ENCODE measurements at places on chromosomes 1 and 21.
A peak's percentile ranks its signal among the peaks of the same experiment; 100 is the strongest.

- no peak for DNase-seq
Measured at GRCh38 chr1:184823080-184823479, 68.4 kb upstream of the EDEM3 start.

- DNase-seq: no peak
Measured at GRCh38 chr21:41817877-41818855, 51.3 kb upstream of the RIPK4 start.

DNA sequence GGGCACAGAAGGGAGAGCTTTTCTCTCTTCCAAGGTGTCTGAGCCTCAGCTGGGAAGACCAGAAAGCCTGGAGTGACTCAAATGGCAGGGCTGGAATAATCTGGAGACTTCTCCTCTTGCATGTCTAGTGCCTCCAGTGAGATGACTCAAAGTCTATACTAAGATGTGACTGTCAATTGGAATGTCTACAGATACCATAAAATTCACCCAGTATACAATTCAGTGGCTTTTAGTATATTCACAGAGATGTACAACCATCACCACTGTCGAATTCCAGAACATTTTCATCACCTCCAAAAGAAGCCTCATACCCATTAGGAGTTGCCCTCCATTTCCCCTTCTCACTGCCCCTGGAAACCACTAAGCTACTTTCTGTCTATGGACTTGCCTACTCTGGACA is 47.9 kb upstream of the CNN3 start:
- DNase-seq: no peak

- DNase-seq: peak; percentile 53
Measured at GRCh38 chr1:110880708-110881374, 7.9 kb downstream of the CD53 start.

- no peak for DNase-seq
Measured at GRCh38 chr1:228867951-228868730, 132.9 kb downstream of the RHOU start.

DNA sequence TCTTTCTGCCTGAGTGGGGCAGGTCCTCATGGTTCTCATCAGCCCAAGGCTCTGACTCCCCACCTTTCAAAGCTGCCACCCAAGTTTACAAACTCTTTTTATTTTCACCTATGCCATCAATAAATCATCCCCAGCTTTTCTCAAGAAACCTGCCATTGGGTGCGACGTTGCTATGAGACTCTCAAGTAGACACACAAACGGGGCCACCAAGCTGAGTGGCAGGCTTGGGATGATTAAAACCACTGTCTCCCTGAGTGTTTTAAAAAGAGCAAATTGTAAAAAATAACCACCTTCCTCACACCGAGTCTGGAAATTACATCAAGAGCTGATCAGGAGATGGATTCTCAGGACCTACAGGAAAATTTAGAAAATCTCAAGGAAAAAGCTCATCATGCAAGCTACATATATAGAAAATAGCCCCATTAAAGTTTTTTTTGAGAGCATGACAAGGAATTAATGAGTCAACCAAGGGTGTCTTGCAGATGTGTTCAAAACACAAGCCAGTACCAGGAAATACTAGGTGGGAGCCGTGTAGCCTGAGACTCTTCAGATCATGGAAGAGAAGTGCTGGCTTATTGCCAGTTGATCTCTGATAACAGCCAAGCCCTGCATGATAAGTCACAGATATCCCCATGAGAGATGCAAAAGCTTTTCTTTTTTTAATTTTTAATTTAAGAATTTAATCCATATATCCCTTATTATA is 158.4 kb upstream of the BACE2 start:
- no peak for DNase-seq

DNA sequence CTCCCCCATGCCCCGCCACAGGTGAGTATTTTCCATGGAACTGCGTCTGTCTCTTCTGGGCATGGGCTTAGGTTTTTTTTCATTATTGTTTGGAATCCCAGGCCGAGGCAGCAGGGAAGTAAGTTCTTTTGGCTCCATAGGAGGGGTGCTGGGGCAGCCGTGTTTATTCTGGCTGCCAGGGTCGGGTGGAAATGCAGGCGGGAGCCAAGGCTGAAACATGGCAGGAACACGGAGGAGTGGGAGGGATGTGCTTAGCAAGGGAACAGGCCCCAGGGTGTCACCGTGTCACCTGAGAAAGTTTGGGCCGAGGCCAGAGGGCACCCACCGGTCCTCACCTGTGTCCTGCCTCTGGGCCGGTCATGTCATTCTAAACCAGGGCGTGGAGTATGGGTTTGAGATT is 4.5 kb upstream of the DHRS3 start:
- no peak for DNase-seq

GRCh38 chr1:173267453-173267945 is 60.4 kb upstream of the TNFSF4 start:
- no peak for DNase-seq

GRCh38 chr1:59292562-59292961 is 4.3 kb upstream of the FGGY start:
- no peak for DNase-seq

DNA sequence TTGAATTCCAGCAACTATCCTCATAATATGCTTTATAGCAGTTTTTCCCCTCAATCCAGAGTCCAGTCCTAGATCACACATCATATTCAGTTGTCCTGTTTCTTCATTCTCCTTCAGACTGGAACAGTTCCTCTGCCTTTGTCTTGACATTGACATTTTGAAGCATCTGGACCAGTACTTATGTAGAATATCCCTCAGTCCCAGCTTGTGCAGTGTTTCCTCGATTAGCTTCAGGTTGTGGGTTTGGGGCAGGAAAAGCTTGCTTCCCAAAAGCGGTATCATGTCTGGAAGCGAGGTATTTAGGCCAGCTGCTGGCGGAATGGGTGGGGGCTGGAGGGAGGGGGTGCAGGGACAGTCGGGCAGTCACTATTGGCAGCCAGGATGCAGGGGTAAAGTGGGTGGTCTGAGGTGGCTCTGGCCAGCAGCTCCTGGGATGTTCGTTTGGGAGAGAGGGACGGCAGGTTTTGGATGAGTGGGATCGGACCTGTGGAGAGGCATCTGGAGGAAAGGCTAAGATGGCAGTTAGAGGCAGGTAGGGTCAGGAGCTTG is 6.5 kb downstream of the THEMIS2 start:
- DNase-seq: no peak

- no peak for DNase-seq
Measured at GRCh38 chr21:14630556-14631069, 84.5 kb upstream of the SAMSN1 start.

GRCh38 chr1:60141276-60141675 is 67.7 kb upstream of the C1orf87 start:
- DNase-seq: no peak

- no peak for DNase-seq
Measured at GRCh38 chr1:178092878-178093493, 918 bp upstream of the RASAL2 start.

GRCh38 chr21:15272591-15272990 is 207.8 kb upstream of the NRIP1 start:
- DNase-seq: no peak

GRCh38 chr21:43740497-43741156 is 21.7 kb downstream of the PDXK start:
- DNase-seq: no peak

GRCh38 chr1:109793089-109793485 is 29.4 kb upstream of the EPS8L3 start:
- no peak for DNase-seq

- DNase-seq: peak; percentile 37
Measured at GRCh38 chr1:151992303-151993083, 1.2 kb downstream of the S100A10 start.

DNA sequence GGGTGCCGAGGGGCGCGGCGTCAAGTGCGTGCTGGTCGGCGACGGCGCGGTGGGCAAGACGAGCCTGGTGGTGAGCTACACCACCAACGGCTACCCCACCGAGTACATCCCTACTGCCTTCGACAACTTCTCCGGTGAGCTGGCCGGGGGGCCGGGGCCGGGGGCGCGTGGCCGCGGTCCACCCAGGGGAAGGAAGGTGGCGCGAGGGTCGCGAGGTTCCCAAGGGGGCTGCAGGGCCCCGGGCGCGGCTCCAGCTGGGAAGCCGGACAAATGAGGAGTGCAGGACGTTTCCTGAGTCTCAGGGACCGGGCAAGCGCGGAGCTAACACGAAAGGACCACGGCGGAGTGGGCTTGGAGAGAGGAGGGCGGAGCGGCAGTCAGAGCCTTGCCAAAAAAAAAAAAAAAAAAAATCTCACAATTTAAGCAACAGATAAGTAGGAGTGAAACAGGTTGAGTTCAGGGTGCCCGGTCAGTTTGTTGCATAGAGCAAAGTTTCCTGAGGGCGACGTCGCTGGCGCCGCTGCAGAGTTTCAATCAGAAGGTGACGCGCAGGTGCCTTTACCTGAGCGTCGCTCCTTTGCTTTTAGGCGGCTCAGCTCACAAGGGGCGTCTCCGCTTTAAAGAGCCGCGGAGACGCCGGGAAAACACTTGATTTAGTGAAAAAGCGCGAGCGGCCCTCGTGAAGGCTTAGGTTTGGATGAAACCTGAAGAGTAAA is 750 bp downstream of the RHOU start:
- DNase-seq: peak; percentile 27

DNA sequence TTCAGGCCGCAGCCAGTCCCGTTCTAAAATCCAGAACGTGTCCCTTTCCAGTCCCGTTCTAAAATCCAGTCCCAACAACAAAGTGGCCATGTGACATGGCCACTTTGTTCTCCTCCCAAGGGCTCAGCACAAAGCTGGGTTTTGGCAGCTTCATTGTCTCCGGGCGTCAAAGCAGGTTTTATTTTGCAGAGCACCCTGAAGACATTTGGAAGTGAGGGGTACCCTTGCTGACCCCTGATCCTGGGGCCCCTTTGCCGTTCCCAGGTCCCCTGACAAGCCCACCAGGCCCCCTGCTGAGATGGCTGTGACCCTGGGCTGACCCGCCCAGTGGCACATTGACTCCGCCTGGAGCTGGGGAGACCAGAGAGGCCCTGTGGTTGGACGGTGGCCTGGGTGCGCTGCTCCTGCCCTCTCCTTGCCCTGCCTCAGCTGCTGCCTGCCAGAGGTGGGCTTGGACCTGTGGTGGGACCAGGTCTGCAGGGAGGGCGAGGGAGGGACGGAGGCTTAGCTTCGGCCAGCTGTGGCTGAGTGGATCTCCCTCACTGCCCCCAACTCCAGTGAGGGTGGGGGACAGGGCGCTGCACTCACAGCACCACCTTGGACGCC is 4.3 kb downstream of the PFKL start:
- DNase-seq: no peak

DNA sequence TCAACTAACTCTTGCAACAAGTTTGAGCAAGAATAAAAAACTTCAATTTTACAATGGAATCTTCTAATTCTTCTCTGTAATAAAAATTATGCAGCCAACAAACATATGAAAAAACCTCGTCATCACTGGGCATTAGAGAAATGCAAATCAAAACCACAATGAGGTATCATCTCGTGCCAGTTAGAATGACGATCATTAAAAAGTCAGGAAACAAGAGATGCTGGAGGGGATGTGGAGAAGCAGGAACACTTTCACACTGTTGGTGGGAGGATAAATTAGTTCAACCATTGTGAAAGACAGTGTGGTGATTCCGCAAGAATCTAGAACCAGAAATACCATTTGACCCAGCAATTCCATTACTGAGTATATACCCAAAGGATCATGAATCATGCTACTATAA is 327.5 kb upstream of the LYPLAL1 start:
- no peak for DNase-seq

DNA sequence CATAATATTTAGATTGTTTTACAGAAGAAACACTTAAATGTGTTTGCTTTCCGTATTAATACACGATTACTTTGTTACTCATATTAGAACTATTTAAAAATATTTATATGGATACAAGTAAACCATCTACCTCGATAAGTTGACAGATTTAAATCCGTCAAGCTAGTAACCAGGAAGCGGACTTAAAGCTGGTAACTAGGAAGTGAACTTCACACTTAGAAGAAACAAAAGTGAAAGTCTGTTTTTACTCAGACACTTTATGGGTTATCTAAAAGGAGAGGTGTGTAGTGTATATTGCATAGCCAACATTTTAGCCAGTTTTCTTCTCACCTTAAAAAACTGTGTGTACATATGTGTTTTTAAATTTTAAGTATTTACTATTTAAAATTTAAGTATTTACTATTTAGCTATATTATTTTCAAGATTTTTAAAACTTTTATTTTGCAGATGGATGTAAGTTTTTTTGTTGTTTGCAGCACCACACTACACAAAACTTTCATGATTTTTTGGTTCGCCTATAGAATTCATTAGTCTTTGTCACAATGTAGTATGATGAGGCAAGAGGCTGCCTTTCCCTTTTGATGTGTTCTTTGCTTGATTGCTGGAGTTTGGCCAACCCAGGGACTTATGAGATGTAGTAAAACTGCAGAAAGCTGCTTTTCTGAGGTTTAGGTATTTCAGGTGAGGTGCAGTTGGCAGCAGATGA is 2.7 kb downstream of the USP25 start:
- DNase-seq: no peak

DNA sequence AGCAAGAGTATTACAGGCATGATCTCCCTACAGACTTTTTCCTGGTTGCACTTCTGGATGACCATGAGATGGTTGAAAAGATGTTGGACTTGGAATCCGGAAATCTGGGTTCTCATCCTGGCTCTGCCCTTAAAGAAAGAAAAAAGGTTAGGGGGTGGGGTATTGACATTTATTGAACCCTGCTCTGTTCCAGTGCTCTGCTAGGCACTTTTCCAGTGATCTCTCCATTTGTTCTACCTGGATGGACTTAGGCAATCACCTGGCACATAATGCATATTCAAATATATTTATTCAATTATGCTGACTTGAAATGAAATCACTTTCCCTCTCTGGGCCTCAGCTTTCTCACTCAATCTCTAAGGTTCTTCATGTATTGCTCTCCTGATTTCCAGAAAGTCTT is 101.0 kb upstream of the NFIA start:
- DNase-seq: no peak

GRCh38 chr1:65258106-65258505 is 51.2 kb upstream of the DNAJC6 start:
- DNase-seq: no peak

- no peak for DNase-seq
Measured at GRCh38 chr1:86471291-86471690, 2.6 kb downstream of the CLCA1 start.

DNA sequence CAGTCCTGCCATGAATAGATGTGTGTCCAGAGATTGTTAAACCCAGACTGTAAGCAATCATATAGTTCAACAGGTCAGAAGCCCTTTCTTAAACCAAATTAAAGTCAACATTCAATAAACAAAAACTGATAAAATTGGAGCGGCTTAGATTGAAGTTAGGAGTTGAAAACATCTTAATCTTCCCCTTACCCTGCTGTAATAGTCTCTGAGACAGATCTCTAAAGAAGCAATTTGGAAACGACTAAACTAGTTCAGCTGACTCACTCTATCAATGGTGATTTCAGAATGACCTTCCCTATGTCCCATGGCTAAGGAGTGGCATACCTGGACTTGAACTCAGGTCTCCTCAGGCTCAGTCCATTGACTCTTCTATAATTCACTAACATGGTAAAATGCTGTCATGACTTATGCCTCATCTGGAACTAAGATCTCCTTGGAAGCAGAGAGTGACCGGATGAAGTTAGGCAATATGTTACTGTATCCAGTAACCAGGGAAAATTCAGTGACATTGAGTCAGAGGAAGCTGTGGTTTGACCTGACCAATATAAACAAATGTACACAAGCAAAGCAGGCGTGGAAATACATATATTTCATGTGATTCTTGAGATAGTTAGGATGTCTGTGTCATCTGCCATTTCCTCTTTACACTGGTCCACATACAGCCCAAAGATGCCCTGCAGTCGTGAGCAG is 30.1 kb downstream of the SGIP1 start:
- DNase-seq: no peak
